K562 (cell line): ENCODE measurements at places on chromosomes 7 and 10.

DNA sequence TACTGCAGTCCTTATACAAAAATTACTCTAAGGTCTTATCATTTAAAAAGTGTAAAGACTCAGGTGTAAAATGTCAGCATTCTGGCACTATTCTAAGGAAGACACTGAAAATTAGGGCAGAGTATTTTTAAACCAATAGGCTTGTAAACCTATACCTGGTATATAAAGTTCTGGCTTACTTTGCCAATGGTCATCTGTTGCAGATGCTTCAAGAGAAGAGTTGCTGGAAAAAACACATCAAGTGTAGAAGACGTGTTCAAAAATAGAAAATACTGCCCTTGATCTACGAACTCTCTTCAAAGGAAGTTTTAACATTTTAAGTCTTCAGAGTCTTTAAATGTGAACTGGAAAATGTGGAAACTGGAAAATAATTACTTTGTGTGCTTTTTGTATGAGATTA, 23.9 kb downstream of the NT5C3A start:
- DNase-seq = no peak

- DNase-seq = no peak
These were observed 20.6 kb upstream of the FAM180A start for GRCh38 chr7:135769005-135769802.

GRCh38 chr7:12303495-12303894, 92.4 kb downstream of the TMEM106B start:
- no peak for DNase-seq

- DNase-seq = no peak
These were observed 96.9 kb upstream of the TNS3 start for GRCh38 chr7:47678641-47679380.

- no peak for DNase-seq
These were observed 25.8 kb downstream of the CEP41 start for GRCh38 chr7:130415006-130415405.

- DNase-seq = no peak
These were observed 74.6 kb downstream of the ATRNL1 start for GRCh38 chr10:115167751-115168150.

DNA sequence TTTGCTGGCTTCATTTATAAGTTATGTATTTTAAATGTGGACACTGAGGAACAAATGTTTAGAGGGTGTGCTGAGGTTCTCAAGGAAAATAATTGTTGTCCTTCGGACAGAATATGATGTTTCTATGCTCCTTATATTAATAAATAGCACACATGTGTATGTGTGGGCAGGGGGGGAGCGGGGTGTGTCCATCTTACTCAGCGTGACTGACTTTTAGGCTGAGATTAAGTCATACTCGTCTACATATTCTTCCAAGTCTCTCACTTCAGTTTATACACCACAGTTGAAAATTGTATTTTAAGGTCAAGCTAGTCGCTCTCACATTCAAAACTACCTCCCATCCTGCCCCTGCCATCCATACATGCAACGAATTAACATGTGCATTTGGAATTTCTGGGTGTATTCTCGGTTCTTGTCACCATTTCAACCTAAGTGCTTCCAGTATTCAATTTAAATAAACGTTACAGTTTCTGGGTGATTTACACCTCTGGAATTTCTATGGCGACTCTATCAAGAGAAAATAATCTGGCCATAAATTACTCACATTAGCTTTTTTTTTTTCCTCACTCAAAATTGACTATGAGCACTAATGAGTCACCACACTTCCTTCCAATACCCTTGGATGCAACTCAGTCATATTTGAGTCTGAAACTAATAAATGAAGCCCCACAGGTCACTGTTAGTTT, 3.3 kb downstream of the PCDH15 start:
- no peak for DNase-seq

DNA sequence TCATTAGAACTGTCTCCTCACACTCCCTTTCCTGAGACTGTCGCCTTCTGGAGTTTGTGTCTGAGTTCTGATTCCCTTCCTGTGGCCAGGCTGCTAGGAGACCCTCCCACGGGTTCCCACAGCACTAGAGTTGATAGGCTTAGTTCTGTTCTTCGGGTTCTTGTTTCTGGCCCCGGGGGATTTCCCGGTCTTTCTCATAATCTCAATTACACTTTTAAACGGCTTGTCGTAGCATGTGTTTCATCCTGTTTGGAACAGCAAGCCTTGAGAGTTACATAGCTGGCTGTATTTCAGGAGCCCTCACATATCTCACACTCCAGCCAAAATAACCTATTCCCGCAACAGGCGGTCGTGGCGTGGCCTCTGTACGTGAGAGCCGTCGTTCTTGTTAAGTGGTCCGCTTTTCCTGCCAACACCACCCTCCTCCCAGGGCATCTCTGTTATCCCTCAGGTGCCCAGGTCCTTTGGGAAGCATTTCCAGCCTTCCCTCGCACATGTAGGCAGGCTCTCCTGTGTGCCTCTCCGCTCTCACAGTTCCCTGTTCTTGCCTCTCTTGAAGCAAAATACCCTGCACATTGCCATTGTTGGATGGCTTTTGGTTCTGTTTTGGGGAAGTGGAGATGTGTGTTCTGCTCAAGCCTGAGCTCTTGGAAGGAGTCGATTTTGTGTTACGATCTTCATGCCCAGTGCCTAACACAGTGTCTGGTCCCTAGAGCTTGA, 46.0 kb downstream of the CDC123 start:
- DNase-seq = no peak

DNA sequence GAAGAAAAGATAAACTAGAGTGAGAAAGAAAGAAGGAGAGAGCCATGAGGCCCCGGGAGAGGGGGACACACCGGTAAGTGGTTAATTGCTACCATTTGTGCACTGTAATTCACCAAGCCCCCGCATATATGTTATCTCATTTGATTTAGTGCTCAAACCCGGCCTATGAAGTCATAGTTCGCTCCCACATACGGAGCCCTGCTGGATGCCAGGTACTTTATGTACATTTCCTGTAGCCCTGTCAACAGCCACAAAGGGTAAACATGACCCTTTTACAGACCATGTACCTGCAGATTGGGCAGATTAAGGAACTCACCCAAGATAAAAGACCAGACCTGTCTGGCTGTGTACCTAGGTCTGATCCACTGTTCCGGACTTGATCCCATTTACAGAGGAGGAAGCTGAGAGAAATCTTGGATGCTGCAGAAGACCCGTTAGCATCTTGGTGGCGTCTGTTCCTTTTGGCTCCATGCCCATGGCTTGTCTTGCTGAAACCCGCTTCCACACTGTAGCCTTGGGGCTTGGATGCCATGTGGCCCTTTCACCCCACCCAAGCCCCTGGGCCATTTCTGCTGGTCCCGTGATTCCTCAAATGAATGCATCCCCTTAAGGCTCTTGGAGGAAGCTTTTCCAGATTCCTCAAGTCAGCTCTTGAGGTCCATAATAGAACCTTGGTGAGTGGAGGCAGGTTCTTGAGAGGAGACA, 32.3 kb downstream of the FAM241B start:
- DNase-seq = no peak
